Dorsolateral prefrontal cortex (tissue), 122 donors: ENCODE measurements at places on chromosomes 6 and 20.
A peak's percentile ranks its signal among the peaks of the same experiment; 100 is the strongest.

GRCh38 chr6:93567164-93567563 is 147.8 kb upstream of the EPHA7 start:
- no peak for DNase-seq

GRCh38 chr6:141131616-141132015 is 1001.1 kb upstream of the GJE1 start:
- DNase-seq: no peak

GRCh38 chr6:35302604-35303241 is 5.1 kb downstream of the DEF6 start:
- DNase-seq: no peak

GRCh38 chr20:51497542-51498467 is 44.7 kb downstream of the NFATC2 start:
- DNase-seq: no peak

GRCh38 chr20:2141600-2142575 is 40.3 kb downstream of the STK35 start:
- DNase-seq: no peak

DNA sequence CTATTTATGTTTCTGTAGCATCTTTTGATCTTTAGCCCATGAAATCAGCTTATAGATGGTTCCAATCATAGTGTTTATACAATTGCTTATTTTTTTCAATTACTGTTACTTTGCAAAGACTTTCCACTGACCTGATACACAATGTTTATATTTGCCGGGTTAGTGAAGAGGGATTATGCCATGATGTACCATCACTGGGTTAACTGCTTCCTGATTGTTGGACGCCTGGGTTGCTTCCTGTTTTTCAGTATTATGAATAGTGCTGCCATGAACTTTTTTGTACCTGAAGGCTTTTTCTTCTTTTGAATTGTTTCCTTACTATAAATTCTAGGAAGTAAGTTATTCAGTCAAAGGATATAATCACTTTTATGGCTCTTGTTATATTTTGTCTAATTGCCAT is 6.9 kb downstream of the MANBAL start:
- DNase-seq: no peak

GRCh38 chr6:137357948-137358266 is 136.3 kb downstream of the OLIG3 start:
- no peak for DNase-seq

- peak; percentile 14 for DNase-seq
These were observed 29.4 kb downstream of the PSMG4 start for GRCh38 chr6:3287976-3288707.

DNA sequence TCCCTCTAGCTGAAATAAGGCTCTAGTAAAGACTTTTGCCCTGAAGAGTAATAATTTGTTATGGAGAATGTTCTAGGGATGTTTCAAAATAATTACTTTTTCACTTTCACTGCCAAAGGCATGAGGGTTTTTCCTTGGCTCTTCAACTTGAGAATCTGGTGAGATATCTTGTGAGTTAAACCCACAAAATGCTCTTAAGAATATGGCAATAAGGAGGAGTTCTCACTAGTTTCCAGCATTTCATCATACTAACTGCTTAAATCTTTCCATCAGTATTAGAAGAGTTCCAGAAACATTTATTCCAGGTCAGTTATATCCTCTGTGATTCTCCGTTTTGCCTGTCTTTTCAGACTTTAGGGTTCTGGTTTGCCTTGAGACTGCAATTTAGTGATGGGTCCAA is 785.6 kb upstream of the GJE1 start:
- no peak for DNase-seq

GRCh38 chr20:12166053-12166717 is 248.5 kb downstream of the BTBD3 start:
- DNase-seq: no peak

GRCh38 chr6:27546522-27546921 is 73.6 kb upstream of the ZNF184 start:
- no peak for DNase-seq

DNA sequence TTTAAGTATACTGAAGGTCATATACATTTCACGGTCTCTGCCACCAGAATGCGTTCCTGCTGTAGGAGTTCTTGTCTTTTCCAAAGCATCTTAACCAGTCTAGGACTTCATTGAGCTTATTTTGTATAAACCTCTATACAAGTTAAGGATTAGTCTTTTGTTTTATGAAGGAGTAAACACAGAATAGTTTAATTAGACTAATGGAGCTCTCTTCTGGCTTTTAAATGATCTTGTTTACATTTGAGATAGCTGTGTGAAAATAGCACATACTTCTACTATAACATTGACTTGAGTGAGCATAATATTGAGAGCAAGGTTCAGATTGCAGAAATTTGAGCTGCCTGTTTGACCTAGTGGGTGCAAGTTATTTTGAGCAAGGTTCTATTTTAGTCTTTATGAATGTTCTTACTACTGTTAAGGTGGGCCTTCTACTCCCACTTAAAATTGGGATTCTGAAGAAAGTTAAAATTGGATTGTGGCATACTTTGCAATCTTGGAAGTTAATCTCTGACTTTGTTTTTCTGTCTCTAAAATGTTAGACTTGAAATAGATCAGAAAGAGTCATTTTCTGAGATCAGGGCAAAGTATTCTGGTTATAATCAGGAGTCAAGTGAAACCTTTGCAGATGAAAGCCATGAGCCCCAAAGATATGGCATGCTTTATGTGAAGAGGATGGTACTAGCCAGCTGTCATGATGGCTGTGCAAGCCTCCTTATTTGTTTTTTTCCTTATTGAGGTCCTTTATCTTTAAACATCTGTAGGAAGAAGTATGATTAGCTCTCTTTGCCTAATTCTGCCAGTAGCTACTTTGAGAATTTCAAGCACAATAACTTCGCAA is 41.8 kb downstream of the RPRD1B start:
- DNase-seq: no peak

GRCh38 chr20:45959126-45959525 is 12.9 kb downstream of the ZNF335 start:
- DNase-seq: no peak

DNA sequence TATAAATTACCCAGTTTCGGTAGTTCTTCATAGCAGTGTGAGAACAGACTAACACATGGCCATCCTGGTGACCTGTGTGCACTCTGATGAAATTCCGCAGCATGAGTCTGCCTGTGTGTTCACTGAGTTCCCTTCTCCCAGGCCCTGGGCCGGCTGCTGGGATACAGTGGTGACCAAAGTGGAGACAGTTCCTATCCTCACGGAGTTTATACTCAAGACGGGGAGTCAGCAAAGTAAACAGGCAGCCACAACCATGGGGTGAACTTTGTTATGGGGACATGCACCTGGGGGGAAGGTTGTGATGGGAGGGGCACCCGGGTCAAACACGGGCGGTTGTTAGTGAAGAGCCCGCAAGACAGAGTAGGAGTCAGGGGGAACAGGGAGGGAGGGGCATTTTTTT is 202.0 kb downstream of the CDH4 start:
- DNase-seq: no peak

DNA sequence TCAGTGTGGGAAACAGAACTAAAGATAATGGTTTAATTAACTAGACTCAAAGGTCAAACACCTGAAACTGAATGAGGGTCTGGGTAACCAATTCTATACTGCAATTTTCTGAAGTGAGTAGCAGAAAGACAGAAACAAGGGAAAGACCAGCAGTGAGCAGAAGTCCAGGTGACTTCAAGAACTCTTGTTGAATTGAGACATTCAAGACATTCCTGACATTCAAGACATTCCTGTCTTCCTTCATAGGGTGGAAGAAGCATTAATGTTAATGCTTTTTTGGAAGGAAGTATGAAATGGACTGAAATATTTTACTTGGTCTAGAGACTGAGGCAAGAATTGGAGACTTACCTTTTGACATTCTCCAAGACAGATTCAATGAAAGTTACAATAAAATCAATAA is 529.9 kb upstream of the MMS22L start:
- no peak for DNase-seq

DNA sequence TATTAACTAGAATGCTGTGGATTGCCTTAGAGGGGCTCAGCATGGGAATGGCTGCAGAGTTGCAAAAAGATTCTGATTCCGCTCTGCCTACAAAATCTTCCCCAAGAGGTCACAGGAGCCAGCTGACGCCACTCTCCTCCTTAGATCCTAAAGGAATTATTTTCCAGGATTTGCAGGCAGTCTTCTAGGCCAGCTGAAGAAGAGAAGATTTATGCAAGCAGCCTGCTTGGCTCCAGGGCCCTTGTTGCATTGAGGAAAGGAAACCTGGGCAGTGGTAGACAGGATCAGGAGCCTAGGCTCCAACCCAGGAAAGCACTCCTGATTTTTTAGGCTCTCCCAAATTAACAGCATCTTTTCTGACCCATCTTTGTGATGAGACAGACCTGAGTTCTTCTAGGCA is 245.8 kb downstream of the PKHD1 start:
- DNase-seq: no peak

DNA sequence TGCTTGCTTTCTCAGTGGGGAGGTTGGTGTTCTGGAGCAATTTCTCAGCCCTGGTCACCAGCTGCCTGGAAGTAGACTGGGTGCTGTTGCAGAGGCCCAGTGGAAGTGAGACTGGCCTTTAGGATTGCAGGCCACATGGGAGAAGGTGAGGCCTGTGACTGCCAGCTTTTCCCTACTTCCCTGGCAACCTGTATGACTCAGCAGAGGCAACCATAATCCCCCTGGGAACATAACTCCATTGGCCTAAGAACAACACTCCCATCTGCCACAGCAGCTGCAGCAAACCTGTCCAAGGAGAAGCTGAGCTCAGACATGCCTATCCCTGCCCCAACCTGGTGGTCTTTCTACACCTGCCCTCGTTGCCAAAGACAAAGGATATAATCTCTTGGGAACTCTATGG is 473.5 kb upstream of the SPTLC3 start:
- no peak for DNase-seq

- DNase-seq: peak; percentile 60
These were observed 18.7 kb downstream of the SERPINB6 start for GRCh38 chr6:2952557-2953095.

GRCh38 chr20:15682690-15683089 is 890.6 kb downstream of the KIF16B start:
- no peak for DNase-seq

DNA sequence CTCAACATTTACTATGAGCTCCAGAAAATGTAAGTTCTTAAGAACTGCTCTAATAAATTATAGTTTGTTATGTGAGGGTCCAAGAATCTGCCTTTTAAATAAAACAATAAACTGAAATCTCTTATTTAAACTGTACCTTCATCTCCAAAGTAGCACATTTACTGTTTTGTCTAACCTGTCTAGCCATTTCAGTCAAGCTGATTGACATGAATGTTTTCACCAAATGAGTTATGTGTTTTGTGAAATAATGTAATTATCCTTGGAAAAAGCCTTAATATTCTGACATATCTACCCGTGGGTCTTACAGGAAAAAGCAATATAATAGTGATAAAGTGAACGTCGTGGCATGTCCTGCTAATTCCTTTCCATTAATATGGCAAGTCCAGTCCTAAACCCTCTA is 57.8 kb downstream of the OPRM1 start:
- DNase-seq: no peak

GRCh38 chr6:138907167-138907566 is 80.9 kb downstream of the REPS1 start:
- no peak for DNase-seq

GRCh38 chr20:43975096-43975768 is 60.6 kb downstream of the TOX2 start:
- DNase-seq: no peak

DNA sequence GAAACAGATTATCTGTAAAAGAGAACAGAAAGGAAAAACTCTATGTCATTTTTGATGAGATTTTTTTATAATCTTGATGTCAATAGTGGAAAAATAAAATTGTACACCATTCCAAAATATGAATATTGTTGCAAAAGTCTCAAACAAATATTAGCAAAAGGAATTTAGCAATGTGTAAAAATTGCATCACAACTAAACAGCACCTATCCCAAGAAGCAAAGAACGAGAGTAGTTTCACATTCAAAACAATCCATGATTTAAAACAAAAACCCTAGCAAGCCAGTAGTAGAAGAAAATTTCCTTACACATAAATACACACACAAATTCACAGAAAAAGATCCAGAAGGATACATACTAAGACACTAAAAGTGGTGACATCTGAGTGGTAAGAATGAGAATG is 38.4 kb downstream of the LCA5 start:
- DNase-seq: no peak

DNA sequence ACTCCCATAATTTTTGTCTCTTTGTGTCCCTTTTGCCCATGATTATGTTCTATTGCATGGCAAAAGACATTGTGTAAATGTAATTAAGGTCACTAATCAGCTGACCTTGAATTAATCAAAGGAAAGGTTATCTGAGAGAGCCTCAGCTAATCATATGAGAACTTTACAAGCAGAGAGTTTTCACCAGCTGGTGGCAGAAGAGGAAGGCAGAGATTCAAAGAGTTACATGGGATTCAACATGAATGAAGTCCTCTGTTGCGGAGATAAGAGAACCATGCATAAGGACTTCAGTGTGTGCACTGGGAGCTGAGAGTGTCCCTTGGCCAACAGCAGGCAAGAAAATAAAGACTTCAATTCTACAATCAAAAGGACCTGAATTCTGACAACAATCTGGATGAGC is 494.1 kb upstream of the ARID1B start:
- DNase-seq: no peak

- no peak for DNase-seq
These were observed 205.2 kb upstream of the MARCKS start for GRCh38 chr6:113651920-113652319.

DNA sequence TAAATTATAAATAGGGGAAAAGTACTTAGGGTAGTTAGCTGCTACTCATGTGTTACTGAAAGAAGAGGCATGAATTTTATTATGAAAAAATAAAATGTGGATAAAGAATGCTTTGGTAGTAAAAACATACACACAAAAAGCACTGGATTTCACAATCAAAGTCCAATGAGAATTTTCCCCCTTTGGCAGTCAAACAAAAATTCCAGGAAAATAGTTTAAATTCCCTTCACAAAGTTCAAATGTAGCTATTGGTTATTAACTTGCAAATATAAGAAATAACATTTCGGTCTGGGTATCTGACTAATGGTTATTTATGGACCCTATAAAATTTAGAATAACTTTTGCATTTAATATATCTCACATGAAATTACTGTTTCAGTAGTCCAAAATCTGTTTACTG is 210.4 kb downstream of the FOXC1 start:
- no peak for DNase-seq

GRCh38 chr20:15945289-15945688 is 628.0 kb downstream of the KIF16B start:
- no peak for DNase-seq

DNA sequence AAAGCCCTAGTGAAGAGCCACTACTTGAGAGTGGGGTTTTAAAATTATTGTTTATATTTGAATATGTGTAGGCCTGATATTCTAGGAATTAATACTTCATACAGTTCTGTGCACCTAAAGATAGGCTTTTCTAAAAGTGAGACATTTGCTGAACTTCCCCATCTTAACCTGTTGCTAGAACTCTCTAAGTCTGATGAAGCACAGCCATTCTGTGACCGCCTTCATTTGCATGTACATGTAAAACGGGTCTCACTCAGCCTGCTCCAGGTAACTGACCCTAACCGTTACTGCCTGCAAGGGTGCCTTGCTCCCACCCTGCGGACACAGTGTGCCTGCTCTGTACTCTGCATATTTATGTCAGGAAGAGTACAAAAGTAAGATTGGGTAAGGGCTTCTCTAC is 44.3 kb upstream of the IRF4 start:
- no peak for DNase-seq

- DNase-seq: no peak
These were observed 22.9 kb downstream of the NT5E start for GRCh38 chr6:85472744-85473143.

GRCh38 chr6:22736740-22737139 is 167.4 kb downstream of the HDGFL1 start:
- DNase-seq: no peak
